Lower leg skin (tissue), 4 donors: ENCODE measurements at places on chromosomes 4 and X. TPM values are rescaled to one million over a fixed set of nuclear protein-coding genes. Genes with fewer than 3 reads are reported as not detected.

GRCh38 chrX:47247206-47247998 lies 14.6 kb downstream of the USP11 start:
- no peak for DNase-seq

DNA sequence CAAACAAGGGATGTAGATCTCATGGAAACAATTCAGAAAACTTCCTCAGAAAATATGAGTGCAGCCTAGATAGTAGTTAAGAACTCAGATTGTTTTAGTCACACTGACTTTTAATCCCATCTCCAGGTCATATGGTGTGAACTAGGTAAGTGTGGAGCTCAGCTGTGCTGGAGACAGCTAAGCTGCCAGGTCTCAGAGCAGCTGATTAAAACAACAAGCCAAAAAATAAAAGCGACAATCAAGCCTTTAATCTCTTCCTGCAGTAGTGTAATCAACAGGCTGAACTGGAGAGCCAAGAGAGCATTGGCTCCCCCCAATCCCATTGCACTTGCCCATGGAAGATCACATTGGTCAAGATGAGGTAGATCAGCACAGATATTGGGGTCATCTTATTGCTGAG lies 98.3 kb upstream of the ATOH1 start:
- no peak for DNase-seq

GRCh38 chrX:19541931-19542330 lies 26.6 kb upstream of the MAP3K15 start:
- DNase-seq: peak; percentile 83

- peak; percentile 84 for DNase-seq
Measured at GRCh38 chrX:150898343-150899190, at the start of gene CD99L2. TSS of gene CD99L2 (minus strand) at chrX:150898668. CDS start at chrX:150898588, 80 bp downstream.

GRCh38 chr4:38144031-38144430 lies 183.8 kb downstream of the PTTG2 start:
- no peak for DNase-seq

DNA sequence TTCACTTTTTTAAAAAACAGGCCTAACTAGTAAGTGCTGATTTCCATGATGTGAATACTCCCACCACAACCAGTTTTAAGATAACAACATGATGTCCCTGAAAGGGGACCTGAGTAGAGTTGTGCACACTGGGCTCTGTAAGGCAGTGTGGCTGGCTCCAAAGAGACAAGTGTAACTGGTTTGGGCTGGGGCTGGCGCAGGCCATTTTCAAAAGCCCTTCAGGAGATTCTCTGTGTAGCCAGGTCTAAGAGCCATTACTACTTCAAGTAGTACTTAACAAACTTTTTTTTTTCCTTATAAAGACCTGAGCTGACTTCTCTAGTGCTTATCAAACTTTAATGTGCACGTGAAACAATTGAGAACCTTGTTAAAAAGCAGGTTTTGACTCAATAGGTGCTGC lies 4.3 kb downstream of the QRFPR start:
- DNase-seq: no peak

DNA sequence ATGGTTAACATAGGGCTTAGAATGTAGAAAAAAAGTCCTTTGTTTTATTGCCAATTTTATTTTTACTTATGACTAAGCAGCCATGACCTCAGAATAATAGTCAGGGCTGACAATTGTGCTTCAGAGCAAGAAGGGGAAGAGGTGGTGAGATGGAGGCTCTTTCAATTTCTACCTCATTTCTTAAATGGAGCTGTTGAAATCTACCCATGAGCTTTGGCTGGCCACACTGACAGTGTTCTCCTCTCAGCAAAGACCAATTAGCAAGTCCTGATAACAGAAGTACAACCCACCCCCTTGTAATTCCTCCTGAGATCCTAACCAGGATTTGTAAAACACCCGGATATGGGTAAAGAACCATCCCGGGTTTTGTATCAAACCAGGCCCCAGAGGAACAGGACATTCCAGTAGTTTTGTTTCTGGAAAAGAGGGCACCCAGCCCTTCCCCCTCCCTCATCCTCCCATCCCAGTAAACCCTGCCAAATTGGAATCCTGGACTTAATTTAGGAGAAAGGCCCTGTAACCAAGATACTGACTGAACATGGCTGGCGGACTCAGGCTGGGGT lies at the start of gene HEPH:
Gene HEPH (plus strand): TSS at position 399 of the 563 bp plus-strand sequence. CDS start 6,324 bp downstream, outside the sequence.
- no peak for DNase-seq

GRCh38 chr4:74733756-74734155 lies 60.6 kb downstream of the BTC start:
- DNase-seq: no peak

DNA sequence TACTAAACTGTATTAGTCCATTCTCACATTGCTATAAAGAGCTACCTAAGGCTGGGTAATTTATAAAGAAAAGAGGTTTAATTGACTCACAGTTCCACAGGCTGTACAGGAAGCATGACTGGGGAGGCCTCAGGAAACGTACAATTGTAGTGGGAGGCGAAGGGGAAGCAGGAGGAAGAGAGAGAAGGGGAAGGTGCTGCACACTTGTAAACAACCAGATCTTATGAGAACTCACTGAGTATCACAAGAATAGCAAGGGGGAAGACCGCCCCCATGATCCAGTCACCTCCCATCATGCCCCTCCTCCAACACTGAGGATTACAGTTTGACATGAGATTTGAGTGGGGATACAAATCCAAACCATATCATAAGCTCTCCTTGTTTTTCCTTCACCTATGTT lies 40.9 kb downstream of the RPA4 start:
- DNase-seq: no peak

DNA sequence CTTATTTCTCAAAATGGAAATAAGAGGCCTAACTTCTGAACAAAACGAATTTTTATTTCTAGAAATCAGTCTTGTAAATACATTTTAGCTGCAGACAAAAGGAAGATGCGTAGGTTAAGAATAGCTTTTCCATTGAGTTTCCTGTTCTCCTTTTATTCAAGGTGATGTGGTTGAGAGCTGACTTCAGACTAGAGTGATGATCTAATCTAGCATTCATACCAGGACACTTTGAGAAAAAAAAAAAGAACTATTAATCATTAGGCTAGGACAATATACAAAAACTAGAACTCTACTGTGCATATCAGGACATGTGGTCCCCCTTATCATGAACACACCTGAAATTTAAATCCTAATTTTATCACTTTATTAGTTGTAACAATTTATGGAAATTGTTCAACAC lies 884.5 kb upstream of the EPHA5 start:
- no peak for DNase-seq

GRCh38 chr4:2905544-2905943 lies 57.7 kb downstream of the NOP14 start:
- DNase-seq: no peak

- DNase-seq: no peak
Measured at GRCh38 chr4:25621027-25621930, 34.4 kb upstream of the SLC34A2 start.

DNA sequence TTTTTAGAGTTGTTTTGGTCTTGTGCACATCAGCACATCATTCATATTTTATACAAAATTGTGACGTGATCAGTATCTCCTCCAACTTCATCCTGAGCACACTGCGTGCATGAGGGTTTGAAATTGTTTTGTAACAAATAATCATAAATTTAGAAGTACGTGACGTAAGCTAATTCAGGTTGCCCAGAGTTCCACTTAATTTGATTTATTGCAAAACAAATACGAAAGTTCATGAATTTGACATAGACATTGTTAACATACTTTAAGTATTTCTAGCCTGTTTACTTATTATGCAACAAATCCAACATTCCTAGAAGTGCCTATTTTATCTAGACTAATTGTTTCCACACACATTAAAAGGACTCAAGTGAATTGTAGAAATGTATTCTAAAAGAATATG lies 48.3 kb downstream of the MAP7D3 start:
- no peak for DNase-seq

GRCh38 chr4:184688447-184688846 lies 38.9 kb downstream of the PRIMPOL start:
- DNase-seq: no peak

DNA sequence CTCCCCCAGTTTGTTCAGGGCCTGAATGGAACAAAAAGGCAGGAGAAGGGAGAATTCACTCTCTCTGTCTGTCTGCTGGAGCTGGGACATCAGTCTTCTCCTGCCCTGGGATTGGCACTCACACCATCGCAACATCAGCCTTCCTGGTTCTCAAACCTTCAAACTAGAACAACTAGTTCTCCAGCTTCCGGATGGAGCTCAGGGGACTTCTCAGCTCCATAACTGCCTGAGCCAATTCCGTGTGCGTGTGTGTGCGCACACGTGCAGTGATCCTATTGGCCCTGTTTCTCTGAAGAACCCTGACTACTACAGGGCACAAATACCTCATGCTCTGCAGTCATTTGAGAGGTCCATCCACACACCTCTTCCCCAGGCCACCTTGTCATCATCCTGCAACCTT lies 18.7 kb upstream of the MAN2B2 start:
- DNase-seq: no peak

- DNase-seq: no peak
Measured at GRCh38 chrX:43064096-43064495, 286.1 kb upstream of the PPP1R2C start.

IQSEC2 gene
- total RNA-seq: 24.2 TPM

BRS3 gene
- not detected for total RNA-seq

TCEANC gene
- 2.5 TPM for total RNA-seq

EDA2R gene
- 0.46 TPM for total RNA-seq

ADGRL3 gene
- total RNA-seq: 21.2 TPM
